ENCODE measurements at places on chromosomes 2 and 18. TPM values are rescaled to one million over a fixed set of nuclear protein-coding genes. Genes with fewer than 3 reads are reported as not detected.
A peak's percentile ranks its signal among the peaks of the same experiment; 100 is the strongest.

FKBP1B gene
- 5.0 TPM for total RNA-seq

RAB3GAP1 gene
- 39.2 TPM for total RNA-seq

HADHB gene
- 224 TPM for total RNA-seq

LDLRAD4 gene
- total RNA-seq: 39.6 TPM

SALL3 gene
- total RNA-seq: not detected

KLHL30 gene
- total RNA-seq: 4.4 TPM

CPS1 gene
- 3.8 TPM for total RNA-seq

FECH gene
- total RNA-seq: 19.9 TPM

STK36 gene
- 19.6 TPM for total RNA-seq

C1GALT1C1L gene
- total RNA-seq: 2.5 TPM

- DNase-seq: no peak
Observed at GRCh38 chr2:174753038-174753633, 11.1 kb downstream of the CHRNA1 start.

DNA sequence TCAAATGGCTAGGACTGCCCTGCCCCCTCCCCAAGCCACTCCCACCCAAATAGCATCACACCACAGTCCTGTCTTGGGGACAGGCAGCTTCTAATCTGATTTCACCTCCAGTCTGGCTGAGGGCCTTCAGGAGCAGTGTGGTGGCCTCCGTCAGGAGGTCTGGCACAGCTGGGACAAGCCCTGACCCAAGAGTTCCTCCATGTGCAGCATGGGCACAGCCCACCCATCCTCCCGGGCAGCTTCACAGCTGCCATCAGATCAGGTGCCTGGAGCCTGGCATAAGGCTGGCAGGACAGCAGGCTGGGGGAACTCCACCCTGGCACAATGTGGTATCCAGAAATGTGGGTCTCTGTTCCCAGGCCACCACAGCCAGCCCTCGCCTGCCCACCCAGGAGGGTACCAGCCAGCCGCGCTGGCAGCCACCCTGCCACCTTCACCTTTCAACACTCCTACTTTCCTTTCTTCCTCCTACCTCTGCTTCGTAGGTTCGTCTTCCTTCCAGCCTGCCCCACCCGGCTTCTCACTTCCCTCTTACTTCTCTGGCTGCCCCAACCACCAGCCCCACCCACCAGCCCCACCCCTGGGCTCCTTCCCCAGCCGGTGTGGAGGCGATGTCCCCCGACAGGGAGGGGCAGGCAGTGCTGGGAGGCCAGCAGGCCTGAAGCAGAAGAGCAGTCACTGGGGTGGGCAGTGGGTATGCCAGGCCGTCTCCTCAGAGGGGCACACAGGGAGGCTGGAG is at the start of gene CAPG:
Gene CAPG (minus strand): TSS at position 522 of the 739 bp plus-strand sequence. CDS start 8,221 bp downstream, outside the sequence.
- no peak for DNase-seq

GRCh38 chr2:199470672-199471442 is 13.1 kb upstream of the SATB2 start:
- no peak for DNase-seq

DNA sequence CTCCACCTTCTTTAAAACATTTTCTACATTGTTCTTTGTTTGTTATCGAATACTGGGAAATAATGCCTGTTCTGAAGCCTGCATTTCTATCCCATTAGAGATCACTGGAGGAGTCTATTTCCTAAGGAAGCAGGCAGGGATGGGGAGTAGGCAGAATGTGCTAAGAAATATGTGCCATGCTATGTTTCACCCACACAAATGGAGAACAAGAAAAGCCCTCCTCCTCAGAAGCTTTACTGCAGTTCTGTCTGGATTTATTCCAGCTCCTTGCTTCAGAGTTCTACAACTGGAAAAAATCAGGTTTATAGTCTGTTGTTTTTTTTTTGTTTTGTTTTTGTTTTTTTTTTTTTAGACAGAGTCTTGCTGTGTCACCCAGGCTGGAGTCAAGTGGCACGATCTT is 825.1 kb downstream of the SLC4A3 start:
- DNase-seq: no peak

DNA sequence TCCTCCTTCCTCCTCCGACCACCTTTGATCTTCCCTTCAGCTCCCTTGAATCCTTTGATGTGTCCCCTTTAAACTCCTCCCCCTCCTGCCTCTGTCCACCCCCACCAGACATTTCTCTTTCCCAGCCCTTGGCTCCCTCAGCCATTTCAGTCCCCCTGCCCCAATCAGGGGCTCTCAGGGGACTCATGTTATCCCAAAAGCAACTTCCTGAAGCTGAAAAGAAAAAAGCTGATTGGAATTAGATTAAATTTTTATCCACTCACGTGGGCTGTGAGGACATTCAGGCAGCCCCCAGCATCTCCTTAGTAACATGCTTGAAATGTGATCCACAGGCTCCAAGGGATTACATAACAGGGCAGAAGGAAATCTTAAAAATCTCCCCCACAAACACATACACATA is 81.3 kb downstream of the NEURL3 start:
- no peak for DNase-seq

DNA sequence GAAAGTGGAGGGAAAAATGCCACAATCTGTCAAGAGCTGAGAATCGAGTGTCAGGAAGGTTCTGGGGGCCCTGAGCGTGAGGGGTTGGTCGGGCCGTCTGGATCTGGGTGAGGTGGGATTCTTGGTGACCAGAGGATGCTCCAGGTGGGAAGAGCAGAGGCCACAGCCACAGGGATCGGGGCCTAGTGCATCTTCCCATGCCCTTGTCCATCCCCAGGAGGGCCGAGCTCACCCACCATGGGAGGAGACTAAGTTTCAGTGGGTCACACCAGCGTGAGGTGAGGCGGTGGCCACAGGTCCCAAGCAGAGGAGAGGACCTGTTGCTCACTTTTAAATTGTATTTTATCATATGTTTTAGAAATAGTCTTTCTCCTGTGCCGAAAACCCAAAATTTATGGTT is 70.0 kb downstream of the TMEM18 start:
- DNase-seq: peak; percentile 57

DNA sequence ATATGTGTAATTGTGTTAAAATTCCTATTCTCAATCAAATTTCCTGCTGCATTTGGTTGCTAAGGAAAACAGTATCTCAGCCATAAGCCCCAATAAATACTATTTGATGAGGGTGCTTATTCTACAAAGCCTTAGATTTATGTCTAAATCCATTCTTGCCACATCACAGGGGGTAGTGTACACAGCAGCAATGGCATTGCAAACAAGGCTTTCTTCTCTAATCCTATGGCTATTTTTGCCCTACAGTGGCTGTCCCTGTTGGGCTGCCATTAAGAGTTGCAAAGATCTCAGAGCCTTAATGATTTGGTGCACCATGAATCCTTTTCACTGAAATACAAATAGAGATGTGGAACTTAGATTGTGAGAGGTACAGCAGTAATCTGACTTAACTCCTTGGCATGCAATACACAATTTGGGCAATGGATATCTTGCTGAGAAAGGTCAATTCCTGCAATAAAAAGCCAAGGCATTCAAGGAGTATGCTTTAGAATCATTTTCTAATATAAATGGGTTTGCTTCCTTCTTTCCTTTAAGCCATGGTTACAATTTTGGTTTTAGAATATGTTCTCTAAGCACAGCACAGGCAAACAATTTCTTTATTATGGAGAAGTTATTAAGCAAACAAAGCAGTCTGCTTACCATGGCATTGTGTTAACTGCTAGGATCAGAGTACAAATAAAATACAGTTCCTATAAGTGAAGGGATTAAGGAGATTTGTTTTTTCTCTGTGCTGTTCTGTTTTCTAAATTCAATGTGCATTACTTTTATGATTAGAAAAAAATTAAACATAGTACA is 69.8 kb upstream of the CD302 start:
- DNase-seq: no peak

GRCh38 chr18:75341897-75342296 is 85.6 kb downstream of the SMIM21 start:
- DNase-seq: no peak

DNA sequence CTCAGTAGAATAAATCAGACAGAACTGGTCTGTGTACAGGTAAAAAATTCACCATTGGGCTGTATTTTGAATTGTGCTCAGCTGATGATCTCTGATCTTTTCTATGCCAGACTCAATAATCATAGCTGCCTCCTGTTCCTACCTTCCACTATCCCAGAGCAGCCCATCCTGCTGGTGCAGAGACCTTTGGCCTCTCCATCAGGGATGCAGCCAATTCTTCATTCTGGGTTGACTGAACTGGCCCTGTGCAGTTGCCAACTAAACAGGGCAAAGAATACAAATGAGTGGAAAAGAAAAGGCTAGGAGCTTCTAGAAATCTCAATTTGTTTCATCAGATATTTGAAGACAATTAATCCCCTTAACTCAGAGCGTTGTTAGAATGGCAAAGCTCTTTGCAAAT is 1781.3 kb upstream of the CELF4 start:
- DNase-seq: no peak

GRCh38 chr2:175579646-175580045 is 398.1 kb upstream of the ATP5MC3 start:
- DNase-seq: no peak

GRCh38 chr2:28134262-28134812 is 243.8 kb downstream of the BABAM2 start:
- DNase-seq: no peak

DNA sequence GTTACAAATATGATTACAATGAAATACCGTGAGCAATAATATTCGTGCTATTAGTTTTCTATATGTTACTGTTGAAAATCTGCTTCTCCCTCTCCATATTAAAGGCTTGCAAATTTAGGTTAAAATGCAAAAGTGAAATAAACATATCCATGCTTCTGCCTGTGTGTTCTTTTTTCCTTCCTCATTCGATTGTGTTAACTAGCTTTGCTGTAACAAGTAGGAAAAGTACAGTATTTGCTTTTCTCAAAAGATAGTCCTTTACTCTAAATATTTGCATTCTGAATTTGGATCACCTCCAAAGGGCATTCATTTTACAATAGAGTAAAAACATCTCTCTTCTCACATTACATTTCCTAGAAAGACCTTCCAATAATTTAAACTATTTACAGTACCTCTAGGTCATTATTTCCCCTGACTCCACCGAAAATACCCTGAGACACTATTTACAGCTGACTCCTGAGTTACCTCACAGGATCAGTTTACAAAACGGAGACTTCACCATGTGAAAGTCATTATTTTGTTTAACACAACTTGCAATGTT is 835.0 kb upstream of the FANCL start:
- no peak for DNase-seq

DNA sequence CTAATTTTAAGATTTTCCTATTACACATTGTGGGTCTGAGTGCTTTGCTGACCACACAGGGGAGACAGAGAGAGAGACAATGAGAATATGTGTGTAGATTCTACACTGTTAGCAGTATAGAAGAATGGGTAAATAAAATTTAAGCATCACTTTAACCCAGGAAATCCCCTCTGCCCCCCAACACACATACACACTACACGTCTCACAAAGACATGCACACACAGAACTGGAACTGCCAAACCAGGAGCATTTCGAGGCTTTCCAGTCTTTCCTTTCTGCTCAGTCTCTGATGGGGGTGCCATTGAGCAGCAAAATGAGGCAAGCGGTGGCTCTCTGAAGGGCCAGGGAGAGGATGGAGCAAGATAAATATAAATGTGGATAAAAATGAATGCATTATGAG is 2.5 kb downstream of the MERTK start:
- DNase-seq: peak; percentile 12

DNA sequence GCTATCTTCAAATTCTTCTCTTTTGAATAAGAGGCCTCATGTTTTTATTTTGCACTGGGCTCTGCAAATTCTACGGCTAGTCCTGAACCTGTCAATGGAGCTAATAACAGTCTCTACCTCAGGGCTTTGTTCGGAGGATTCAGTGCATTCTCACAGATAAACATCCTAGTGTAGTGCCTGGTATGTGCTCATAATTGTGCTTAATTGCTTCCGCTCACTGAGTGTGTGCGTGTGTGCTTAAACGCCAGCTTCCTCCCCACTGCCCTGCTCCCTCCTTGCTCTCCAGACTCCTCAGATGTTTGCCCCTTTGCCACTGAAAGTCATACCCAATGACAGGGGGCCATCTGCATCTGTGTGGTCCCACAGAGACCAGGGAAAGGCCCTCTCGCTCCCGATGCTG is 6.7 kb downstream of the GYPC start:
- DNase-seq: no peak

Measured in mesenteric fat pad (tissue), 1 donor.